ENCODE measurements at places on chromosomes 7 and 10. TPM values are rescaled to one million over a fixed set of nuclear protein-coding genes. Genes with fewer than 3 reads are reported as not detected.

Gene IGF2BP3
- 28.0 TPM for total RNA-seq

Gene PHKG1
- not detected for total RNA-seq

Gene PRKAR2B
- 0.07 TPM for total RNA-seq

Gene LIPJ
- total RNA-seq: not detected

Gene AFAP1L2
- 8.0 TPM for total RNA-seq

Gene CPN1
- total RNA-seq: not detected

Gene GOLGA7B
- total RNA-seq: 0.28 TPM

Gene IL15RA
- total RNA-seq: 2.6 TPM

Gene COL17A1
- total RNA-seq: 507 TPM

Gene MUC12
- total RNA-seq: not detected

Gene SAMD9L
- total RNA-seq: 0.85 TPM

Gene ITGA8
- total RNA-seq: not detected

Data from airway epithelial cell (primary cell).